ENCODE measurements at places on chromosomes 3 and 15.
A peak's percentile ranks its signal among the peaks of the same experiment; 100 is the strongest.

DNA sequence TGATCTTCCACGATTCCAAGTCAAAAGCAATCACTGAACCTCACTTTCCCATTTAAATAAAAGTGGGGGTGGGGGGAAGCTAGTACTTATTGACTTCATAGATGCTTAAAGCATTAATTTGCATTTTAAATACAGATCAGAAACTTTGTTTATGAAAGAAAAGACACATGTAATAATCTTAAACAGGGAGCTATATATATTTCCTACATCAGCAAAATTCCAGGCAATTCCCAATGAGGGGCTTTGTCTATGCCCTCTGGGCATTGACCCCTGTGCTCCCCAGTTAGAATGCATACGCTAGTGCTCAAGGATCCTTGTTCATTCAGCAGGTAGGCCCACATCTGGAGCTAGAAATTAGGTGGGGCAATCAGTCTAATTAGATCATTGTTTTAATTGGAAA is 20.0 kb downstream of the SERPINI2 start:
- DNase-seq, result no peak

DNA sequence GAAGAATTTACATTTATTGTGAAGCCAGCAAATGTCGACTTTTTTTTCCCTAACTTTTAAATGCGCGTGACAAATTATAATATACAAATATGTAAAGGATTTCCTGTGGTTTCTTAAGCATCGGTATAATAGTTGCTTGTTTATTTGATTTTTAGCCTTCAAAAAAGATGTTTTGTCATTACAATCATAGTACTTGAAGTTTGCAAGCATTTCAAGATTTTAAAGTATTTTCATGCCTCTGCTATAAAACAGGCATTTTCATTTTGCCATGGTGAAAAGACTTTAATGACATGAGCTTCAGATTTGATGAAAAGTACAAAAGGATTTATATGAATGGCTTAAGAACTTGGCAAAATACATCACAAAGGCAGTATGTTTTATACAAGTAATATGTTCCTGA is 9.4 kb upstream of the P2RY12 start:
- no peak for DNase-seq

GRCh38 chr3:179020112-179020511 is 51.5 kb downstream of the ZMAT3 start:
- DNase-seq, result no peak

DNA sequence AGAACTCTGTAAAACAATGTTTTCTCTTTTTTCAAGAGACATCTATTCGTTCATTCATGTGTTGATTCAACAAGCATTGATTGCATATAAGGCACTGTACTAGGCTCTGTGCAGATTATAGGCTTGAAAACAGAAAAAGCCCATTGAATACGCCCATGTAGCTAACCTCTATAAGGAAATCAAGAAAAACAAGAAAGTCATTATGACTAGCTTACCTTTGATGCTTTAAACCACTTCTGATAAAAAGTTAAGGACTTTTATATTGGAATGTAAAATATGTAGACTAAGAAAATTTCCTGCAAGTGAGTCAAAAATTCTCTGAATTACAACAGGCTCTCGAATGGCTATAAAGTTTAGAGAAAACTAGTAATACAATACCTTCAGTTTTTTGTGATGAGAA is 92.5 kb downstream of the BDH1 start:
- DNase-seq, result no peak

- DNase-seq, result no peak
Measured at GRCh38 chr3:32952369-32953077, 1.1 kb downstream of the CCR4 start.

GRCh38 chr3:172040981-172041963 is 1.9 kb downstream of the FNDC3B start:
- no peak for DNase-seq

- DNase-seq, result no peak
Measured at GRCh38 chr3:129413687-129414506, 14.5 kb downstream of the EFCAB12 start.

- no peak for DNase-seq
Measured at GRCh38 chr3:23648326-23648995, 157.3 kb upstream of the UBE2E1 start.

GRCh38 chr3:8610951-8611350 is 33.6 kb downstream of the SSUH2 start:
- DNase-seq, result no peak

- no peak for DNase-seq
Measured at GRCh38 chr15:58549013-58549784, 117.4 kb downstream of the LIPC start.

GRCh38 chr15:77039848-77040247 is 31.1 kb downstream of the TSPAN3 start:
- DNase-seq, result no peak

DNA sequence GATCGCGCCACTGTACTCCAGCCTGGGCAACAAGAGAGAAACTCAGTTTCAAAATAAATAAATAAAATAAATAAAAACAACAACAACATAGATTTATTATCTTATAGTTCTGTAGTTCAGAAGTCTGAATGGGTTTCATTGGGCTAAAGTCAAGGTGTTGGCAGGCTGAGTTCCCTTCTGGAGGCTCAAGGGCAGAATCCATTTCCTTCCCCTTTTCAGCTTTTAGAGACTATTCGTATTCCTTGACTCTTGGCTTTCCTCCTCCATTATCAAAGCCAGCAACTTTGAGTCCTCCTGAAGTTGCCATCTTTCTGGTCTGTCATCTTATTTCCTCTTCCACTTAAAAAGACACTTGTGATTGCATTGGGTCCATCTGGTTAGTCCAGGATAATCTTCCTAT is 12.1 kb downstream of the BLM start:
- no peak for DNase-seq

- DNase-seq, result no peak
Measured at GRCh38 chr3:52896613-52897012, 735 bp downstream of the STIMATE start.

DNA sequence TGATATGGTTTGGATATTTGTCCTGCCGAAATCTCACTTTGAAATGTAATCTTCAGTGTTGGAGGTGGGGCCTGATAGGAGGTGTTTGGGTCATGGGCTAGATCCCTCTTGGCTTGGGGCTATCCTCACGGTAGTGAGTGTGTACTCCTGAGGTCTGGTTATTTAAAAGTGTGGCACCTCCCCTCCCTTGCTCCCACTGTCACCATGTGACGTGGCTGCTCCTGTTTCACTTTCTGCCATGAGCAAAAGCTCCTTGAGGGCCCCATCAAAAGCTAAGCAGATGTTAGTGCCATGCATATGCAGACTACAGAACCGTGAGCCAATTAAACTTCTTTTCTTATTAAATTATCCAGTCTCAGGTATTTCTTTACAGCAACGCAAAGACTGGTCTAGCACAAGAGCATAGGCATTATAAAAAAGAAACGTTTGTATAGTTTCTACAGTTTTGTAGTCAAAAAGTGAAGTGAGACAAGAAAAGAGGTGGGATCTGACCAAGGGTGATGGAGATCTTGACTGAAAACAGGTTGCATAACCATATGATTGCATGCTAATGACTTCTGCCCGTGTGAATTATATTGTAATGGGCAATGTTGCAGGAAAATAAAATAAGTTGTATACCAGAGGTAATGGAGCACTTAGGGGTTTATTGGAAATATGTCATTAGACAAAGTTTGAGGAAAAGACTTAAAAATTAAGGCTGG is 28.5 kb upstream of the CLASP2 start:
- no peak for DNase-seq

GRCh38 chr3:71063773-71064290 is 519.7 kb downstream of the FOXP1 start:
- DNase-seq, result peak; percentile 16

DNA sequence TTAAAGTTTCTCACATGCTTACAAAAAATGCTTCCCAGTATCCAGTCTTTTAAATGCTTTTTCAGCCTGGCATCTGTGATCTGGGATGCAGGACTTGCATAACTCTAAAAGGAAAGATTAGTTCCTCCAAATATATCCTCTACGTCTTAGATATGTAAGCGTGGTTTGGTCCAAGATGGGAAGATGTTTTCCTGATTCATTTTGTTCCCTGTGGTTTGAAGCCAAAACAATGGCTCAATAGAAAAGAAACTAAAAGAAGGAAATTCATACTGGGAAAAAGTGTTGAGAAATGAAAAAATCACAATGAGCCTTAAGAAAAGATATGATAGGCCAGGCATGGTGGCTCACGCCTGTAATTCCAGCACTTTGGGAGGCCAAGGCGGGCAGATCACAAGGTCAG is 1002.8 kb downstream of the NAALADL2 start:
- DNase-seq, result no peak

- no peak for DNase-seq
Measured at GRCh38 chr3:33186524-33187367, 31.9 kb downstream of the SUSD5 start.

DNA sequence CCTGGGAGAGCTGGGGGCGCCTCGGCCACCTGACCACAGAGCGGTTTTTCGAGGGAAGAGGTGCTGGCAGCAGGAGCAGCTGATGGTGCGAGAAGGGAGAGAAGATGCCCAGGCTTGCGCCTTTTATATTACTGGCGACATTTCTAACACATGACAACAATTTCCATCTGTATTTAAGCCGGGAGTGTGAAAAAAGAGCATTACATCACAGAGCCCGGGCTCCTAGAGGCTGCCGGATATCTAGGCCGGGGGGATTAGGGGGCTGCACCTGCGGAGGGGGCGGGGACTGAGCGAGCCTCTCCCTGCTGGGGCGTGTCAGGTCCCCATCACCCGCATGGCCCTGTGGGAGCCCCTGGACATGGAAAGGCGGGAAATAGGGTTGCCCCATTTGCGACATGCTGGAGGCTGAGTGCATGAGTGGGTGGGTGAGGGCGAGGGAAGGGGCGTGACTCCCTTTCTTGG is 440.7 kb downstream of the MAGI1 start:
- no peak for DNase-seq

DNA sequence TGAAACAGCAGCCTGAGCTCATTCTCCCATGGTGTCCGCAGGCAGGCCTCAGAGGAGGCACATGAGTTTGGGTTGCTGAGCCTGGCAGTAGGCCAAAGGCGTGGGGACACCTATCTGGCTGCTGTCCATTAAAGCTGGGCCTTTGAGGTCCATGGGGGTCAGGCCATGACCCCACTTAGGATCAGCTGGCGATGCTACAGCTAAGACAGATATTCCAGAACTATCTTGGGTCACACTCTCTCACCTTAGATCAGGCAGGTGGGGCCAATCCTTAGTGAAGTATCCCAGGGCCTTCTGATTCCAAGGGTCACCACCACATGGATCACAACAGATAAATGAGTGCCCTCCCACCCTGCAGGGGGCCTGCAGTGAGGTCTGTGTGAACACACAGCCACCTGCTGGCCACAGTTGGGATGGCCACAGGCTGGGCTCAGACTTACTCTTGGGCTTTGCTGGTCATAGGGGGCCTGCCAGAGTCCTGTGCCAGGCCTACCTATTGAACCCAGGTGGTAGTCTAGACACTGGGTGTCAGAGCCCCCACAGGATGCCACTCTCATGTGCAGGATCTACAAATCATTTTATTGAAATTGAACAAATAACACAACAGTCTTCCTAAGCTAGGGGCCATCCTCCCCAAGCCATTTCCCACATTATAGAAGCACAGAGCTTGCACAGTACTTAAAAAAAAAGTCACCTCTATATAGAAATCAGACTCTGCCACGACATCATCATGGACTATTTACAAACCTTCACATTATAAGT is 2.0 kb upstream of the HYAL2 start:
- peak; percentile 33 for DNase-seq

- no peak for DNase-seq
Measured at GRCh38 chr3:17894434-17895060, 152.1 kb upstream of the TBC1D5 start.

GRCh38 chr3:111548092-111548491 is 6.1 kb downstream of the CD96 start:
- no peak for DNase-seq

- no peak for DNase-seq
Measured at GRCh38 chr3:33299395-33300081, 22.3 kb downstream of the FBXL2 start.

- DNase-seq, result peak; percentile 31
Measured at GRCh38 chr15:100873029-100873677, 6.5 kb upstream of the ALDH1A3 start.
